ENCODE measurements at places on chromosomes 16 and 17.

DNA sequence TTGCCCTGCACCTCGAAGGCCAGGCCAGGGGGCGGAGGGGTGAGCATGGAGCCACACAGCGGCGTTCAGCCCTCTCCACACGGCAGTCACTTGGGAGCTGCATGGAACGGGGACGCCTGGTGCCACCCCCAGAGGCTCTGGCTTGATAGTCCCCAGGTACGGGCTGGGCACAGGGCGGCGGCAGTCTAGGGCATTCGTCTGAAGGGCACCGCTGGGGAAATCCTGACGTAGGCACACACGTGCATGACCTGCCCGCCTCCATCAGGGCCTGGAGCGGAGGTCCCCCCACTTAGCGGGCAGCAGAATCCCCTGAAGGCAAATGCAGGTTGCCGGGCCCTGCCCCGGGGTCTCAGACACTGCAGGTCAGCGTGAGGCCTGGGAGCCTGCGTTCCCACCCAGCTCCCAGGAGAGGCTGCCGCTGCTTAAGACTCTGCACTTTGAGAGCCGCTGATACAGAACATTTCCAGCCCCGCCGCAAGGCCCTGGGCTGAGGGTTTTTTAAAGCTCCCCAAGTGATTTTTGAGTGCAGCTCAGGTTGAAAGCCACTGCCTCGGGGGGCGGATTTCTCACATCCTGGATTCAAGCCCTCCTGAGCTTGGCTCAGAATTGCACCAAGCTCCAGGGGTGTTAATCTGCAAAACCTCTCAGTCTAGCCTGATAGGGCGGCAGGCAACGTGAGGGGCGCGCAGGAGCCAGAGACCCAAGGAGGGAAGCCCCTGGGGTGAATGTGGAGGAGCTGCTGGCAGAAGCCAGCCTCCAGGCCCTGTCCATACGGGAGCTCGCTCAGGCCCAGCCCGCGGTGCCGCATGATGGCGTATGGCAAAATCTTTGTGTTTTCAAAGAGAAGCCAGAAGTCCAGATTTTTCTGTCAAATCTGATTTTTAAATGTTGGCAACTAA, 182.3 kb upstream of the GSE1 start:
- no peak for DNase-seq

DNA sequence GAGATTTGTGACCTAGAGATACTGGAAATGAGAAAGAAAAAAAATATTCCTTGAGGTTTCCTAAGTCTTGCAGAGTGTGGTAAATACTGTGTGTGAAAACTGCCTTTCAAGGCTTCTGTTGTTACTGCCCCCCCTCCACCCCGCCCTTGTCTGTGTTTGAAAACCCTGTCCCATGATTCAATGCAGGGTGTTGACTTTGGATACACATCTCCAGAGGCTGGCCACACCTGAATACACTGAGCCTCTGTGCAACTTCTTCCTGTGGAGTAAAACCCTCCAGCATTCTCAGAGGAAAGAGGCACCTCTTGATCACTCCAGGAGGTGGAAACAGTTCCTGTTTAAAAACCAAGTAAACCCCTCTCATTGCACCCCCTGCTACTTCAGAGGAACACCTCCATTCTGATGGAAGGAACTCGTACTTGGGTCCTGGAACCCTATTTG, 123.0 kb upstream of the CACNG5 start:
- DNase-seq, result no peak

GRCh38 chr17:70871180-70871818, 702.0 kb downstream of the KCNJ2 start:
- no peak for DNase-seq

- no peak for DNase-seq
Observed at GRCh38 chr17:1108765-1109605, 70.8 kb downstream of the ABR start.

DNA sequence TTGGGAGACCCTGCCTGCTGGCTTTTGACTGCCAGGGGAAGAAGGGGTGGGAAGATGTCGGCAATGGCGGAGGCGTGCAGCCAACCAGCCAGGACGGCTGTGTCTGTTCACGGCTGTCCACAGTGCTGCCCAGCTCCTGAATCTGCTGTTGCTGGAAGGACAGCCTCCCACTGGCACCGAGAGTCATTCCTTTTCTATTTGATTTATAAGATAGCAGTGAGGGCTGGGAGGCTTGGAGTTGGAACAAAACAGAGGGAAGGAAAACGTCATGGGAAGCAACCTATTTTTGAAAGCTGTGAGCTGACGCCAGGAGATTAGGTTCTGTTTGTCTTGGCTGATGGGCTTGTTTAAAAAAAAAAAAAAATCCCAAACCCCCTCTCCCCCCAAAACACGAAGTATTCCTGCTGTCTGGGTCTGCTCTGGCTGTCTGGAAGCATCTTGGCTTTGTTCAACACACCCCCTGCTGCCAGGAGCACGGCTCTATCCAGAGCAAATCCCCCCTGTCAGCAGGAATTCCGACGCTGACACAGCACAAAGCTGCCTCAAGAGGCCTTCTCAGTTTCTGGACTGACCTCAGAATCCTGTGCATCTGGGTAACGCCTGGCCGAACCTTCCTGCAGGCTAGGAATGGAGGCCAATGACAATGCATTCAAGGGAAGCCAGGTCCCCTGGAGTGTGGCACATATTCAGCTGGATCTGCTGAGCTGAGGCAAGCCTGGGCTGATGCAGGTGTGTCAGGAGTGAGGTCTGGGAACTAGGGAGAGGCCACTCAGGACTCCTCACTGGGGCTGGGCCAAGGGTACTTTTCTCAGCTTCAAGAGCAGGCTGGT, 41.0 kb upstream of the SREBF1 start:
- DNase-seq, result peak; percentile 56

DNA sequence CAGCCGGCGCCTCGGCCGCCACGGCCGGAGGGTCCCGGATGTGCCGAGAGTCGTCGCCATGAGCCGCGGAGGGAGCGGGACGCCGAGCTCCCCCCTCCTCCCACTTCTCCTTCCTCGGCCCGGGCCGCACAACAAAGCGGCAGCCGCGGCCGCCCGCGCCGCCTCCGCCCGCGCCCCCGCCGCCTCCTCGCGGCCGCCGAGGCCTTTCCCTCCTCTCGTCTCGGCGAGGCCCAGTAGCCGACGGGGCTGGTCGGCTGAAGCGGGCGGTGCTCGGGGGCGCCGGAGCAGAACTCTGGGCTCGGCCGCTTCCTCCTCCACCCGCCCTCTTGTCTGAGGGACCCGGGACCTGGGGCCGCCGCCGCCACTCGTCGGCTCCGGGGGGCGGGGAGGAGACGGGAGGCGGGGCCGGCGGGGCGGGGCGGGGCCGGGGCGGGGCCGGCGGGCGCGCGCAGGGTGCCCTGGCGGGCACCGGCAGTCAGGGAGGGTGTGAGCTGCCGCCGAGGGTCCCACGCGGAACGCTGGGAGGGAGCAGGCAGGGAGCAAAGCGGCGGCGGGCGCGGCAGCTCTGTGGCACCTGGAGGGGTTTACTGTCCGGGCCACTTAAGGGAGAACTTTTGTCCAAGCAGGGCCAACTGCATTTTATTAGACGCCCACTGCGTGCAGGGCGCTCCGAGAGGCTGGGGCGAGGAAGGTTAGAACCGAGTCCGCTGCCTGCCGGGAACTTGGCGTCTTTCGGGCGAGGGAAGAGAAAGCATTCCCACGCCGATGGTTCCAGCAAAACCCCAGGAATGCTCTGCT, at the start of gene SMURF2:
Gene SMURF2 (minus strand): TSS at position 332 of the 798 bp plus-strand sequence. CDS start 427 bp downstream, outside the sequence.
- DNase-seq, result no peak

DNA sequence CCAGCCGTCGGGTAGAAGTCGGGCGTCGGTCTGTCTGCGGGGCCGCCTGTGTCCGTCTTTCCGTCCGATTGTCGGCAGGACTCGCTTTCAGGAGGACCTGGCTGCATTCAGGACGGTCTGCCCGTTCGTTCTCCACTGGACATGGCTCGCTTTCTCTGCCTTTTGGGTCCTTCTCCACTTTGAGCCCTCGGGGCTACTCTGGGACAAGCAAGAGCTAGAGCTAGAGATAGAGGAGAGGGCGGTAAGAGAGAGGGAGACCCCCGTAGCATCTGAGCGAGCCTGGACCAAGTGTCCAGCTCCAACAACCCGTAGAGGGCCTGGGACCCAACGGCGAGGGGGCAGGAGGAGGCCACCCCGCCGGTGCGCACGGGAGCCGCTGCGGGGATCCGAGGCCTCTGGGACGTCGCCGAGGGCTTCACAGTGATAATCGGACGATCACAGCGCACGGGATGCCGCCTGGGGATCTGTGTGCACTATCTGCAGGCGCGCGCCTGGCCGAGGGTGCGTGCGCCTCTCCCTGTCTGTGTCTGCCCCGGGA, 4.5 kb downstream of the TBX4 start:
- DNase-seq, result no peak

DNA sequence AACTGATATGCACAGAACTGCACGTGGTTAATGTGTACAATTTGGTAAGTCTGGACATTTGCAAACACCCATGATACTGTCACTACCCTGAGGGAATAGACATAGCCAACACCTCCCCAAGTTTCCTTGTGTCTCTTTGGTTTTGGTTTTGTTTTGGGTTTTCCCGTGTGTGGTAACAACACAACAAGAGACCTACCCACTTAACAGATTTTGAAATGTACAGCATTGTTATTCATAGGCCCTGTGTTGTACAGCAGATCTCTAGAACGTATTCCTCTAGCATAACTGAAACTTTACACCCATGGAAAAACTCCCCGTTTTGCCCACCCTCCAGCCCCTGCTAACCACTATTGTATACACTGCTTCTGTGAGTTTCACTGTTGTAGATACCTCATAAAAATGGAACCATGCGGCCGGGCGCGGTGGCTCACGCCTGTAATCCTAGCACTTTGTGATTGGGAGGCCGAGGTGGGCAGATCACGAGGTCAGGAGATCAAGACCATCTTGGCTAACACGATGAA, 76.3 kb upstream of the TBC1D3K start:
- DNase-seq, result no peak

DNA sequence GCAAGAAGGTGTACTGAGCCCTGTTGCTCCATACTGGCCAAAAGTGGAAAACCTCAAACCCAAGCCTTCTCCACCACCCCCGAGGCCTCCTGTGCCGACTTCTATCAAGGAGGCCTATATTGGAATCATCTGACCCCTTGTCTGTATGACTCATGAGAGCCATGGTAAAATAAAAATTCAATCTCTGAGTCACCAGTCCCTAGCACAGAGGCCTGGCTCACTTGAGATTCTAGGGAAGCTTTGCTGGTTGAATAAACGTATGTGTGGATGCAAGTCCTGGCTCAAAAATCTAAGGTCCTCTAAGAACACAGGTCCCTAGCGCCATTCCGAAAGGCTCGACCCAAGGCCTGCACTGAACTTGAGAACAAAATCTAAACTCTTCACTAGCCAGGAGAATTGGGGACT, 15.0 kb downstream of the NSMCE1 start:
- DNase-seq, result peak; percentile 65

DNA sequence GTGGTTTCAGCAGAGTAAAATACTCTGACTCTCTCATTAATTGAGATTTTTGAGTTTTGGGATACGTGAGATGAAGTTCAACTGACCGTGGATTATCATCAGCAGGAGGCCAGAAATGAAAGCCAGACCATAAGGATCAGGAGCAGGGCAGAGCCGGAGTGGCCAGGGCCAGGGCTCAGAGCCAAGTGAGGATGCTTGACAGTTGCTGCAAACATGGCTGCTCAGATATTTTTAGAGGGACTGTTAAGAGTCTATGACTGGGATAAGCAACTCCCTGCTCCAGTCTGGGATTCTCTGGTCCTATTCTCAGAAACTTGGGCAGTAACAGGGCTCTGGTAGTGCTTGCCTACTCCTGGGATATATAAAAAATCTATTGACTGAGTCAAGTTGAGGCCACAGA, 17.6 kb upstream of the CDH13 start:
- DNase-seq, result no peak

- DNase-seq, result no peak
Observed at GRCh38 chr17:1860978-1861377, 31.2 kb downstream of the RPA1 start.

GRCh38 chr16:22882981-22883380, 69.0 kb downstream of the HS3ST2 start:
- no peak for DNase-seq

GRCh38 chr17:43701318-43701743, 39.6 kb upstream of the MEOX1 start:
- peak; percentile 38 for DNase-seq

DNA sequence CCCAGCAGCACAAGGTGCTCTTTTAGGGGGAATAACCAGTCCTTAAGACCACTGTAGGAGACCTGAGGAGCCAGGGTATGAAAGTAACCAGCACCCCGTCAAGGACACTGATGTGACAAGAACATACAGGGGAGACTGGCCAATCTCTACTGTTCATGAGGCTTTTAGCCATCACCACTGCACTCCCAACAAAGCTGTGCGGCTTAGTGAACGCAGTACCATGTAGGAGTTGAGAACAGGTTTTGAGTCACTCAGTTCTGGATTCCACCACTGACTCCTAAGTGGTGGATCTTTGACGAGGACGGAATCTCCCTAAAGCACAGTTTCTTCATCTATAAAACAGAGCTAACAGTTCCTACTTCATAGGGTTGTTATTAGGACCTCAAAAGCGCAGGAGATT, 26.8 kb downstream of the COG4 start:
- no peak for DNase-seq

- DNase-seq, result no peak
Observed at GRCh38 chr17:29665481-29665810, 42.7 kb upstream of the CORO6 start.

DNA sequence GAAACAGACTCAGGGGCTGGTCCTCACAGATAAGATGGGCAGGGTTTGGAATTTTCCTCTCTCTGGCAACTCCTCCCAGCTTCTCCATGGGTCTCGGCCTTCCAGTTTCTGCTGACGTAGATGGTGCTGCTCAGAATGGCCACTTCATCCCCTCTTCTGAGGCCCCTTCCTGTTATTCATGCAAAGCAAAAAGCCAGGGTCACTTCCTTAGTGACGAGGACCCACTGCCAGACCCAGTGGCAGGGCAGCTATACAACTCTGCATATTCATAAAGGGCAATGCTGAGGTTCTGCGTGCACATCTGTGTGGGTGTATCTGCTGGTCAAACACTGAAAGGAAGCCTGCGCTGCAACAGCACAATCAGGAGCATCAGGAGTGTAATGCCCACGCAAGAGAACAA, 108.8 kb downstream of the WSCD1 start:
- DNase-seq, result no peak

DNA sequence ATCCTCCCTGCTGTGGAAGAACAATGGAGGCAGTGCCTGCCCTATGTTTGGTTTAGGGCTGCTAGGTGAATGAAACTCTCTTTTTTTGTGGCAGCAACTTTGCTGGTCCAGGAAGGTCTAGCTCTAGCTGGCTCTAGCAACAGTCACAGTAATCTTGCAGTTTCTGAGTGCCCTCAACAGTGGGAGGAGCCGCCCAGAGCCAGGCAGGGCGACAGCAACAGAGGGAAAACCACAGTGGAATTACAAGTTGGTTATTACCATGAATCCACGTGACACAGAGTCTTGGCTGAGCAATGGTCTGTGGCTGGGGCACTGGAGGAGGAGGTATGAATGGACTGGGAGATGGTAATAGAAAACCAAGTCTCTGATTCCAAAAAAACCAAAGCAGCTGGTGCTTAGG, 10.3 kb downstream of the HSPB9 start:
- DNase-seq, result peak; percentile 31

DNA sequence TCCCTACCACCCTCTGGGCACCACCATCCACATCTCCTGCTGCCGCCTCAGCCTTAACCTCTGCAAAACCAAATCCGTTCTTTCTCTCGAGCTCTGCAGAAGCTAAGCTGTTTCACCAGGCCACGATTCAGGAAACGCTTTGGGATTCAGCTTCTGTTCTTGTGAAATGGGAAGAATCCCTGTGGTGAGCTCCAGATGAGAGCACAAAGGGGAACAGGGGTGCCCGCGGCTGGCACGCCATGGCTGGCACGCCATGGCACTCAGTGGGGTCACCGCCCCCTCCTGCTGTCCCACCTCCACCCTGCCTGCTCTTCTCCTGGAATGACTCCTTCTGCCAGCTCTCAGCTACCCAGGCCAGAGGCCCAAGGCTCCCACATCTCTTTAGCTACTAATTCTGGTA, 5.7 kb downstream of the QPRT start:
- DNase-seq, result no peak

GRCh38 chr16:86074651-86075487, 175.9 kb downstream of the IRF8 start:
- DNase-seq, result no peak

Data from skeletal muscle cell (primary cell).